Motor neuron (in vitro differentiated cells): ENCODE measurements at places on chromosomes 6 and 20. TPM values are rescaled to one million over a fixed set of nuclear protein-coding genes. Genes with fewer than 3 reads are reported as not detected.

Gene KCNQ5
- 12.9 and 18.5 TPM in 2 replicates for total RNA-seq

Gene PTGIS
- 36.5 and 47.2 TPM in 2 replicates for total RNA-seq

Gene GNAS-AS1
- total RNA-seq: 1.6 and 2.7 TPM in 2 replicates

Gene CASS4
- 0.85 TPM in 1 of 2 replicates, not detected in the other for total RNA-seq

Gene CNR1
- 0.77 and 1.9 TPM in 2 replicates for total RNA-seq

Gene GRM1
- total RNA-seq: 0.20 and 0.32 TPM in 2 replicates

Gene EDN3
- 0.24 and 0.29 TPM in 2 replicates for total RNA-seq

Gene AHI1
- total RNA-seq: 141 and 166 TPM in 2 replicates

Gene GFOD1
- 39.1 and 40.0 TPM in 2 replicates for total RNA-seq

Gene FAM229B
- 101 and 117 TPM in 2 replicates for total RNA-seq

Gene SOX4
- total RNA-seq: 149 and 161 TPM in 2 replicates

Gene TMC2
- 0.11 and 0.20 TPM in 2 replicates for total RNA-seq

Gene PRPH2
- 1.8 and 2.0 TPM in 2 replicates for total RNA-seq

Gene TREM2
- not detected in 2 replicates for total RNA-seq

DNA sequence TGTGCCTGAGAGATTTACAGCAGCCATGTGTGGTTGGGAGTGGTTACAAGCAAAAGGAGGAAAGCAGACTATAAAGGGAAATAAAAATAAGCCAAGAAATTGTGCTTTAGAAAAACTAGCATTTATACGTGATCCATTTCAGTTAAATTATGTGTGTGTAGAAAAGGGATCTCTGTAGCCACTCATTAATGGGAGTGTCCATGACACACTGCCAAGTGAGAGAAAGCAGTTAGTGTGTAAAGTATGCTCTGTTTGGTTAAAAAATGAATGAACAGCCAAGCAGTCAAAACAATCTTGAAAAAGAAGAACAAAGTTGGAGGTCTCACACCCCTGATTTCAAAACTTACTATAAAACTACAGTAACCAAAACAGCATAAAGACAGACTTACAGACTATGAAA, 67.9 kb upstream of the GGTLC1 start:
- no peak for ATAC-seq

- no peak for ATAC-seq
Measured at GRCh38 chr6:124967444-124967843, 5.2 kb downstream of the RNF217 start.

- ATAC-seq: no peak
Measured at GRCh38 chr6:138052783-138053182, 54.4 kb downstream of the PERP start.

GRCh38 chr6:10962673-10963072, 75.8 kb downstream of the SYCP2L start:
- ATAC-seq: no peak

DNA sequence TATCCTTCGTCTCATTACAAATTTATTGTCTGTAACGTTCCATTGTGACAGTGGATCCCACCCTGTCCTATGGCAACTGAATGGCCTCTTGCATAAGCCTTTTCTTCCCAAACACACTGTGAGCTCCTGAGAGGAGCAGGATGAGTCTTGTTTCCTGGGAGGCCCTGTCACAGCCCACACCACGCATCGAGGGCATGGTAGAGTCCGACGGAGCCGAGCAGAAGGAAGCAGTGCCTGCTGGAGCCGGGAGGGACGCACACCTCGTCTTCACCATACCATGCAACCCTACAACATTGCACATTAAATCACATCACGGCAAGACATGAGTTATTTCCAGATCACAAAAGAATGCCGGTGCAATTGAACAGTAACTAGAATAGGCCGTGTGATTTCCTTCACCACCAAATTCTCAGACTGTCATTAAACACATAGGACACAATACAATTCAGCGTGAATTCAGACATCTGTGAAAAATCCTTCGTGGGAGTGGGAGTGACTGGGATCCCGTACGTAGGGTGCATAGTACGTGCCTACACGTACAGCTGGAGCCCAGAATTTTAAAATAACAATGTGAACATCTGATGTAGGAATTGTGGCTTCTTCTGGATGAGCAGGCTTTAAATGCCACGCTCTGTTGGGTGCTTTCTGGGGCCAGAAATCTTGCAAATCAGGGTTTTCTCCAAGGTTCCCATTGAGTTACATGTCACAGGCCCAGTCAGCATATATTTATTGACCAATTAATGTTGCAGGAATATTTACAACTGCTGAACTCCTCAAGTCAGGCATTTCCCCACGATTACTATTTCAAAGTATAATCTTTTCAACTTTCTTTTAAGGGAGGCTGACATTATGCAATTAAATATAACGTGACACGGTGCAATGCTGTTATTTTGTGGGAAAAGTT, 201.8 kb downstream of the TTLL2 start:
- ATAC-seq: no peak

DNA sequence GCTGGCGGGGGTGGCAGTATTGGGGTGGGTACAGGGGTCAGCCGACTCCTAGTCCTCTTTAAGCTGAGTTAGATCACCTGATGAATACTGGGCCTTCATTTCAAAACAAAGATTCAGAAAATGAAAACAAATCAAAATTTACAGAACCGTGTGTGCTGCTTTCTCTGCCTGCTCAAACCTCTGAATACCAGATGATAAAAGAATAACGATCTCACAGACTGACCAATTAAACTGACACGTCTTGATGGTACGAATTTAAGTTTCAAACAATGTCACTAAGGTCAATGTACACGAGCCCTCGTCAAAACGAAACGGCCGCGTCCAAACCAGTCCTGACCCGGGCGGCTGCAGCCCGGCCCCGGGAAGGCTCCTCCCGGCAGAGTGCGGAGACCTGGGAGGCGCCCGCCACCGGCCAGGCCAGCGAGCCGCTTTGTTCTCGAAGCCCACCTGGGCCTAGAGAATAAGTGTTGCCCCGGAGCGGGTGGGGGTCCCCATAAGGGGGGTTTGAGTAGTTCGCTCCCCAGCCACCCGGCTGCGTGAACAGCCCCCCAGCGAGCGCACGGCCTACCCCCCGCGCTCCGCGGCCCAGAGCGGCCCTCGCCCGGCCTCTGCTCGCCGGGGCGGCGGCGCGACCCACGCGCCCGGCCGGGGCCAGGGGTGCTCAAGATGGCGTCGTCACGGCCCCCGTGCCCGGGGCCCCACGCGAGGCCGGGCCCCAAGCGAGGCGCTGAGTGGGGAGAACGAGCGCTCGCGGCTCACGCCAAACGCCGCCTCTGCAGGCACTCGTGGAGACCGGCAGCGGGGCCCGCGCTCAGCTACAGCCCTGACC, 728 bp downstream of the PSMA7 start:
- peak; percentile 31 for ATAC-seq

- ATAC-seq: no peak
Measured at GRCh38 chr20:36248836-36249235, 12.6 kb downstream of the AAR2 start.

DNA sequence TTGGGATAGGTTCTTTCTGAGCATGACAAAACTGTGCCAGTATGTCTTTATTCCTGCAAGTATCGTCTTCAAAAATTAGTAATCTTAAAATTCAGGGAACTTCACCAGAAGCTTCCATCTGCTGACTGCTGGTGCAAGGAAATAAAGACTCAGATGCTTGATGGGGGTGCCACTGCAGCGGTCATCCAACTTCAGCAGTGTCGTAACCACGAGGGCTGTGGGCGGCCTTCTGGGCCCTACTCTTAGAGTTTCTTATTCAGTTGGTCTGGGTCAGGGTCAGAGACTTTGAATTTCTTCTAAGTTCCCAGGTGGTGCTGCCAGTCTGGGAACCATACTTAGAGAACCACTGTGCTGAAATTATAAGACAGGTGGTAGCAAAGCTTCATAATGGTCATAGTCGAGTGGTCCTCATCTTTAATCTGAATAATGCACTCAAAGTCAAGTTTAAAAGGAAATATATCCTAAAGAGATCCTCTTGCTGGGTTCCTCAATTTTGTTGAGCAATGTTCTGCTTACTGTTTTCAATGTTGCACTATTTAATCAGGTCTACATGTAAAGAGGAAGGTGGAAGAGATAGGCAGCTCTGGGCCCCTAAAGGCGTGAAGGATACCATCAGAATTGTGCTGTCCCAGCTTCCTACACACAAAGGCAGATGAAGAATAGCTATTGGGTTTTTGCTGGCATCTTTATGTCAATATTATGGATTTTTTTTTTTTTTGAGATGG, 165.4 kb upstream of the GMDS start:
- no peak for ATAC-seq

DNA sequence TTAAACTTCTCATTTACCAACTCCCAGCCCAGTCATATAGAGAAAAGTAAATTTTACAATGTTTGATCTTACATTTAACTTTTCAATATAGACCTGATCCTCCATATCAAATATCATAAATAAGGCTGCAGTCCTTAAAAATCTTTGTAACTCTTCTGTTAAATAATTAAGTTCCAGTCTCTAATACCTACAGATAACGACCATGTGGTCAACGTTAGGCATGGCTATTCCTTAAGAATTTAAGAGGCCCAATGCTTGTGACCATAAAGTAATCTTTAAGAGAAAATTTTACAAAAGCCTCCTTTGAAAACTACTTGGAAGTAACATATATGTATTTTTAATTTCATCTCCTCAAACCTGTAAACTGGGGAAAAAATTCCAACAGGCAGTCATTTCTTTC, 1.6 kb downstream of the FBXO5 start:
- no peak for ATAC-seq

DNA sequence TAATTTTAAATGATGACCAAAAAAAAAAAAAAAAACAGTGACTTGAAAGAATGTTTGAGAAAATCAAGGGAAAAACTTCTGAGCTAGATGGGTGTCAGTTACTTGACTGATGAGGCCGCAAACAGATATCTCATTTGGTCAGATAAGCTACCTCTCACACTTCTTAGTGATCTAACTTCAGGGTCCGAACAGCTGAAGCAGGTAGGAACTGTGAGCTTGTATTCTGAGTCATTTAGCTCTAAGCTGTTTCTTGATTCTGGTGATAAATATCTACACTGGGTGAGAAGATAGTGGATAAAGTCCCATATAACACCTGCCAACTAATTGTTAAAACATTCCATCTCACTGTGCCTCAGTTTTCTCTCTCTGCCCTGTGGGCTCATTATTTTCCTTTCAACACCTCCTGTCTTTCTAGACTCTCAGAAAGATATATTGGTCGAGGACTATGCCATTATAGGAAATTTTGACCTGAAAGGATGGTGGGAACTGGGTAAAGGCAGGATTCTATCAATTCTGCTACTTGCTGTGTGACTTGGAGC, 7.7 kb downstream of the KIF3B start:
- ATAC-seq: no peak

DNA sequence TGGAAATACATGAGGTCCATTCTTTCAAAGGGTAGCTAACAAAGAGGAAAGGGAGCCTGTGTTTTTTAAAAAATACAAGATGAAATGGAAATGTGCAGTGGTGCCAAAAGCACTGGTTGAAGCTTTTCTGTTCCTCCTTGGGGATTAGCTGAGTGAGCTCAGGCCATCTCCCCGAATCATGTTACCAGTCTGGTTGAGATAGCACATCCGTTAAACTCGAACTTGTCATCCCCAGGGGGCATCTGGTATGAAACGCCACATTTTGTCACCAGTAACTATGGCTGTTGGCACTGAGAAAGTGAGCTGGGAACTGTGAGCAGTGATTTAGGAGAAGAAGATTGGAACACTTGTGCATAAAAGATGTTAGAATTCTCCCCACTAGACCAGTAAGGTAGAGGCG, 196.2 kb downstream of the SAMD5 start:
- ATAC-seq: no peak

- no peak for ATAC-seq
Measured at GRCh38 chr6:108030211-108030610, 44.3 kb downstream of the OSTM1 start.

DNA sequence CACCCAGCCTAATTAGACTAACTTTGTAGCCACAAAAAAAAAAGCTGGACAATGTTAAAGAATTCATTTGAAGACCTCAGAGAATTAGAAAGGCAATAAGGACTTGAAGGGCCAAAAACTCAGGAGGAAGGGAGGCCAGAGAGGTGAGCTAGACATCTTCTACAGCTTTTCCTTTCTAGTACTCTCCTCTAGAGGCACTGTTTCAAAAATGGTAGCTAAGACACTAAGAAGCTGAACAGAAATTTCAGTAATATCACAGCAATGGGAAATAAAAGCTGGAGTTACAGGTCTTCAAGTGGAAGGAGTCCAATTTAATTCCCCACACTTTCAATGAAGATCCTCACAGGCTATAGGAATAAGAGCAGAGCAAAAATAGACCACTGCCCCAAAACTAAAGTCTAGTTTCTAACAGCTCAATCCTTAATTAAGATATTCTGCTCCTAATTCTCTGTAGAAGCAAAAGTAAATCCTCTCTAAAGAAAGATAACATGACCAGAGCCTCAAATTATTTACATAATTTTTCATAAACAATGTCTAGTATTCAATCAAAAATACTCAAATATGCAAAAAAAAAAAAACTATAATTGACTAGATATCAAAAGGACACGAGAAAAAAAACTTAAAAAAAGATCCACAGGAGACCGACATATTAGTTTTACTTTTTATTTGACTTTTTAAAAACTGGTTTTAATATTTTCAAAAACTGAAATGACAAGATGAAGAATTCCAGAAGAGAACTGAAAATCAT, 63.7 kb downstream of the RNGTT start:
- no peak for ATAC-seq

- no peak for ATAC-seq
Measured at GRCh38 chr6:168027521-168027920, 30.1 kb downstream of the KIF25 start.

GRCh38 chr20:57398231-57398821, 7.1 kb downstream of the RBM38 start:
- ATAC-seq: no peak

DNA sequence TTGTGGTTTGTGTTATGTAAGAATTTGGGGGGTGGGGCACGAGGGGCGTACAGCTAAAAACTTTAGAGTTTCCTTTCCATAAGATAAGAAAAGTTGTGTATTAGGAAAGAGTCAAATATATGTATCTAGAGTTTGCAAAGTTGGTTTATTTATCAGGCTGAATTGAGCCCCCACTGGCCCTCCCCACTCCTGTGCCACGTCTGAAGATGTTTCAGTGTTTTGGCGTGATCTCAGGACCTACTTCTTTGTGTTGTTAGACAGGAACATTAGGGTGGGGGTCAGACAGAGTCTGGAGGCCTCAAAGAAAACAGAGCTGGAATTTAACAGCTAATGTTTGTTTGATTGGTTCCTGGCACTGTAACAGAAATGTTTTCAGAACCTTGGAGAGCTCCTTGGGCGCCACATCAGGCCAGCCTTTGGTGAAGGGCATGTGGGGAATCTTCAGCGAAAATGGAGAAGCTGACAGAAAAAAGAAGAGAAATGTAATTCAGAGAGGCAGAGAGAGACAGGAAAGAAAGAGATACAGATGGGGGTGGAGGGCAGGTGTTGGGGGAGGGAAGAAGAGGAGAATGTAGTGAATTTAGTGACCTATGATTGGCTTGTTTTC, 674 bp downstream of the NRSN1 start:
- ATAC-seq: peak; percentile 22

- no peak for ATAC-seq
Measured at GRCh38 chr20:34431168-34431567, 68.1 kb downstream of the ITCH start.

DNA sequence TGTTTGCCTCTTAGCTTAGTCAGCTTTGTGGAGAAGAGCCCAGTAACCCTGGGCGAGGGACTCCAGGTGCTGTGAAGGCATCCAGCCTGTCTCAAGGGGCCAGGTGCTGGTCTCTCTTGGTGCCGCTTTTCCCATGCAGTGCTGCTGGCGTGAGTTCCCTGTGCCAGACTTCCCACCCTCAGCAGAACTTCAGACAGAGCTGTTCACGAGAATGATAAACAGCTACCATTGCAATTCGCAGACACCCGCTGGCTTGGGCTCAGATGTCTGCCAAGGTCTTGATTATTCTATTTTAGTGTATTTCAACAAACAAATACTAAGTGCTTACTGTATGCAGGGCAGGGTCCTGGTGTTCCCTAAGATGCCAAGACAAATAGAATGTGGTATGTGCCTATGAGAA, 57.7 kb downstream of the RNF217 start:
- peak; percentile 47 for ATAC-seq
